HT1080 (cell line): ENCODE measurements at places on chromosomes 7 and 10. TPM values are rescaled to one million over a fixed set of nuclear protein-coding genes. Genes with fewer than 3 reads are reported as not detected.
A peak's percentile ranks its signal among the peaks of the same experiment; 100 is the strongest.

DNA sequence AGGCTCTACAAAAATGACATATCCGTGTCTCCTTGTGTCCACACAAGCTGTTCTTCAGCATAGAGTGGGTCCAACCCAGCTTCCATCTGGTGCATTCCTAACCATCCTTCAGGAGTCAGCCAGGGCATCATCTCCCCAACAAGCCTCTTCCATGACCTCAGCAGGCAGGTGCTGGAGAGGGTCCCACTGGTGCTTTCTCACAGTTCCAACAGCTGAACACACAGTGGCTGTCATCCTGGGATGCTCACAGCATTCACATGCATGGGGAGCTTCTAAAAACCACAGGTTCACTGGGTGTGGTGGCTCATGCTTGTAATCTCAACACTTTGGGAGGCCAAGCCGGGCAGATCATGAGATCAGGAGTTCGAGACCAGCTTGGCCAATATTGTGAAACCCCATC lies 6.4 kb upstream of the CYP3A4 start:
- DNase-seq = no peak

Gene HMX3
- not detected in 2 replicates for total RNA-seq

Gene PRKG1
- total RNA-seq = 3.7 and 3.9 TPM in 2 replicates

DNA sequence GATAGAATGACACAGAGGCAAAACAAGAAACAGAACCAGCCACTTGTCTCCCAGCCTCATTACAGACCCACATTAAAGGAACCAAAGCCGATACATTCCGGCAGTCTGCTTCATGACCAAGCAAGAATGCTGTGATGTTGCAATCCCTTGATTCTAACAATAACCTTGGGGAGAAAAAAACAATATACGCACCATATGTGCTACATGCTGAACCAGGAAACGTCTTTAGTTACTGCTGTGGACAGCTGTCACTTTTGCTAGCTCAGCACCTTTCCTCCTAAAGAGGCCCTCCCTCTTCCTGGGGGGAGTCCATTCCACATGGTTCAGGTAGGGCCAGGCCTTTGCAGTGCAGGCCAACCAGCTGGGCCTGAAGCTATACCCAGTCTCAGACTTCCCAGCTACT lies 79.1 kb downstream of the PRTFDC1 start:
- peak; percentile 86 for DNase-seq

DNA sequence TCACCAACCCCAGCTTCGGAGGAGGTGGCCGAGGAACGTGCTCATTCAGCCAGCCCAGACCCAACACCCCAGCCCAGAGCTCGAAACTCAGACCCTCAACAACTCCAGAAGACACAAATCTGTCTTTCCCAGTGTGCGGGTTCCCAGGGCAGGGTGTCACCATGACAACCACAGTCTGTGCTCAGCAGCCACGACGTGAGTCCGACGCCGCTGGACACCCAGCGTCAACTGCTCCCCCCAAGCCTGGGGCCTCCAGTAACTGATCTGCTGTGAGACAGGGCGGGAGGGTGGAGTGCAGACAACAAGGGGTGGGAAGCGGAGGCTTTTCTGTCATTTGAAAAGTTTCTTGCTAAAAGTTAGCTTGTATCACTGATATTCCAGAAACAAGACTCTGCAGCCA lies 167.2 kb downstream of the MAD1L1 start:
- no peak for DNase-seq

DNA sequence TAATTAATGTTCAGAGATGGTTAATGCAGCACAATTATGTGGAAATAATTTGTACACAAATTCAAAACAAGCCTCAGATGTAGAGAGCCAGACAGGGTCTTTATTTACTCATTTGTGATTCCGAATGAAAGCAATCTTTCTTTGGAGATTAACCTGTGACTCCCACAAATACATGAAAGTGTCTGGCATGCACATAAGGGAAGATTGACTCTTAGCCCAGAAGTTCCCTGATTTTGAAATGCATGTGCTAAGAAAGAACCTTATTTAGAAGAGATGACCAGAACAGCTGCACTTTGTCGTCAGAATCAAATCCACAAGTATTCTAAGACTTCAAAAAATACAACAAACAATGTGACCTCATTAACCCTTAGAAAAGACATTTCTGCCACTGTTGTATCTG lies 45.1 kb downstream of the RNLS start:
- no peak for DNase-seq

GRCh38 chr10:32273336-32273735 lies 73.6 kb downstream of the EPC1 start:
- no peak for DNase-seq

DNA sequence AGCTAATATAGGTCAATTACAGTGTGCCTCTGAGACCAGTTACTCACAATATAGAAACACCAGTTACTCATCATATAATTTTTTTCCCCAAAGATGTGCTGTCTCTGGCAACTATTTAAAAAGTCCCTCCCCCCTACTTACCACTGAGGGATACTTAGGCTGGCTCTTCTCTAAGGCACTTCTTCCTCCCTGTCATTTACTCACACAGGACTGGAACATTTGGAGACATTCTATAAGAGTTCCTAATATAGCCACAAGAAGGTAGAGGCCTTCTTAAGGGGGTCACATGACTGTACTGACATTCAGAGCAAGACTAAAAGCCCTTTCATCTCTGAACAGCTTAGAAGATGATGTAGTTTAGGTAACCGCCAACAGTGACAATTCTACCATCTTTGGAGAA lies 44.4 kb upstream of the SLIT1 start:
- DNase-seq = peak; percentile 50

GRCh38 chr10:131077724-131078123 lies 233.8 kb downstream of the TCERG1L start:
- no peak for DNase-seq

- DNase-seq = no peak
These were observed 7.2 kb downstream of the DEPP1 start for GRCh38 chr10:44971434-44971833.

- DNase-seq = peak; percentile 80
These were observed 51.6 kb downstream of the SMKR1 start for GRCh38 chr7:129553899-129554461.

Gene GIMAP7
- not detected in 2 replicates for total RNA-seq

Gene GIMAP4
- not detected in 2 replicates for total RNA-seq

DNA sequence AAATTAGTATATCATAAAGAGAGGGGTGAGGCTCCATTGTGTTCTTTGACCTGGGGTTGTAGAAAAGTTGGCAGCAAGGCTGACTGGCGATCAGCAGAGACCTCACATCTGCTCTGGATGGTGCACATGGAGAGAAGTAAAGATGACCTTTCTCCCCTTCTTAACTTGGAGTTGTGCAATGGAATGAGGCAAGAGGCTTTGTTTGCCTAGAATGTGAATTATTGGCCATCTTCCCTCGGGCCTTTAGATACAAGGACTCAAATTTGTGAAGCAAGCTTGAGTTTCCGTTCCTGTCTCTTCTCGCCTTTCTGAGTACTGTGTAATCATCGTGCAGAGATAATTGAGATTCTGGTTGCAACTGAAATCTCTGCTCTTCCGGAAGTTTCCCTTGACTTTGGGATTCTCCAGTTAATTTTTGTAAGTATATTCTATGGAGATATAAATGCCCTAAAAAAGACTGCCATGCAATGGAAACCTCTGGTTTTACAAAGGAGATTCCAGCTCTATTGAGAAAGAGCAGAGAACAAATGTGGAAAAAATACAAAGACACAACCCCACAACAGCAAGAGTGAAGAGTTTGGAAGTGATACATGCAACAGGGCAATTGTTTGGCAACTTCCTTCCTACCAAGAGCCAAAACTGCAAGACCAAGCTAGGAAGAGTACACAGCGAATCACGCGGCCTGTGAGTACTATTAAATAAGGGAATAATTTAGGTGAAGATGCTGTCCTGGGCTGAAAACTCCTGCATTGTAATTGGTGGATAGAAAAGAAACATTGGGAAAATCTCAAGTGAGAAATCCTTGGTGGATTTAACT lies 542.3 kb upstream of the NRP1 start:
- no peak for DNase-seq

GRCh38 chr7:86592185-86592584 lies 51.5 kb upstream of the GRM3 start:
- no peak for DNase-seq

Gene PRF1
- not detected in 2 replicates for total RNA-seq

Gene TAS2R5
- total RNA-seq = 0.30 and 0.98 TPM in 2 replicates

DNA sequence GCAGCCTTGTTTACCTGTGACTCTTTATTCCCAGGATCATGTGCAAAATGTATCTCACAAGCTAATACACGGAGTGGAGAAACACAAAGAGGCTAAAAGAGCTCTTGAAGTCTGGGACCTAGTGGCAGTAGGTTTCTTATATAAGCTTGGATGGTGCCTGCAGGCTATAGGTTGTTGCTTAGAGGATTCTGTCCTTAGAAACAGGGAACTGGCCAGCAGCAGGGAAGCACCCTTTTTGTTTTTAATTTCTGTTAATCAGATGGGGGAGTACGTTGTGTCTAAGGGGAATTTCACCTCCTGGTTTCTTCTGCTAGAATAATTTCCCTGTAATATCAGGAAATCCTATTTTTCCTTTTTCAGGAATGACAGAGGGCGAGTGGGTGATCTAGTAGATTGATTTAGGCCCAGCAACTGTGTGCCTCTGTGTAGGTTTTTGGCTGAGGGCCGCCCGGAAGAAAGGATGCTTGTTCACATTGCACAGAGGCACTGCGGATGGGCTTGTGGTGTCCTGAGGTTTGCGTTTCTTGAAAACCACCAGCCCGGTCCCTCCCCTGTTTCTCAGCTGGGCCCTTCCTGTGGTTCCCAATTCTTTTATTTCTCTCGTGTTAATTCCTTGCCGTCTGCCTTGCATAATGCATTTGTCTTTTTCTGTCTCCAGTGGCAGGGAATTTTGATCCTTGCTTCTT lies 158.0 kb downstream of the CAMK1D start:
- DNase-seq = no peak

Gene PLXDC2
- total RNA-seq = 0.27 and 0.48 TPM in 2 replicates

Gene MEIG1
- total RNA-seq = not detected in 2 replicates

GRCh38 chr10:132869621-132870020 lies 72.7 kb downstream of the CFAP46 start:
- no peak for DNase-seq

Gene MEOX2
- total RNA-seq = not detected in 2 replicates
